H9 (cell line): ENCODE measurements at places on chromosomes 3 and 15. TPM values are rescaled to one million over a fixed set of nuclear protein-coding genes. Genes with fewer than 3 reads are reported as not detected.

DNA sequence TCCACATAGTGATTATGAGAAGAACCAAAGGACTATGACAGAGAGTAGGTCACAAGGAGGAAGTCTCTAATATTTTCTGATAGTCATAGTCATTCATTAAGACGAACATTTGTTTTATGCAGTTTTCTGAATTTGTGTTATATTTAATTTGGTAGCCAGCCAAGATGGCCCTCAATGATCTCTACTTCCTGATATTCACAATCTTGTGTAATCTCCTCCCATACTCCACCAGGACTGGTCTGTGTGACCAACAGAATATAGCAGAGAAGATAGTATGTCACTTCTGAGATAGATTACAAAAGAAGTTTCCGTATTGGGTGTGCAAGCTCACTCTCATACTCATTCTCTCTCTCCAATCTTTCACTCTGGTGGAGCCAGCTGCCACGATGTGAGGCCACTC, 30.8 kb downstream of the HLTF start:
- no peaks in the 10 kb centered on the region for H3K27me3 ChIP-seq
- no peaks in the 10 kb centered on the region for H3K4me1 ChIP-seq
- no peak overlapping the region for H3K27ac ChIP-seq
- H3K4me3 ChIP-seq, result no peak overlapping the region
- peaks cover 68% of the 10 kb centered on the region for H3K36me3 ChIP-seq
- no peak for DNase-seq

GRCh38 chr3:165133188-165133899, 55.0 kb upstream of the SI start:
- no peaks in the 10 kb centered on the region for H3K36me3 ChIP-seq
- no peak overlapping the region for H3K4me3 ChIP-seq
- no peak overlapping the region for H3K27ac ChIP-seq
- no peaks in the 10 kb centered on the region for H3K27me3 ChIP-seq
- H3K4me1 ChIP-seq, result no peaks in the 10 kb centered on the region

- H3K27me3 ChIP-seq, result no peaks in the 10 kb centered on the region
- no peak overlapping the region for H3K27ac ChIP-seq
- DNase-seq, result no peak
- no peaks in the 10 kb centered on the region for H3K36me3 ChIP-seq
- H3K4me1 ChIP-seq, result no peaks in the 10 kb centered on the region
- H3K4me3 ChIP-seq, result no peak overlapping the region
These were observed 107.9 kb downstream of the GMPS start for GRCh38 chr3:155978324-155978723.

- no peak for DNase-seq
- H3K4me3 ChIP-seq, result no peak overlapping the region
These were observed 202.6 kb downstream of the KLHL25 start for GRCh38 chr15:85592148-85592547.

The MASP1 gene
- total RNA-seq, result 1.0 and 1.1 TPM in 2 replicates
